ENCODE measurements at places on chromosomes 1 and 21. TPM values are rescaled to one million over a fixed set of nuclear protein-coding genes. Genes with fewer than 3 reads are reported as not detected.

Gene KRTAP11-1
- total RNA-seq, result not detected

DNA sequence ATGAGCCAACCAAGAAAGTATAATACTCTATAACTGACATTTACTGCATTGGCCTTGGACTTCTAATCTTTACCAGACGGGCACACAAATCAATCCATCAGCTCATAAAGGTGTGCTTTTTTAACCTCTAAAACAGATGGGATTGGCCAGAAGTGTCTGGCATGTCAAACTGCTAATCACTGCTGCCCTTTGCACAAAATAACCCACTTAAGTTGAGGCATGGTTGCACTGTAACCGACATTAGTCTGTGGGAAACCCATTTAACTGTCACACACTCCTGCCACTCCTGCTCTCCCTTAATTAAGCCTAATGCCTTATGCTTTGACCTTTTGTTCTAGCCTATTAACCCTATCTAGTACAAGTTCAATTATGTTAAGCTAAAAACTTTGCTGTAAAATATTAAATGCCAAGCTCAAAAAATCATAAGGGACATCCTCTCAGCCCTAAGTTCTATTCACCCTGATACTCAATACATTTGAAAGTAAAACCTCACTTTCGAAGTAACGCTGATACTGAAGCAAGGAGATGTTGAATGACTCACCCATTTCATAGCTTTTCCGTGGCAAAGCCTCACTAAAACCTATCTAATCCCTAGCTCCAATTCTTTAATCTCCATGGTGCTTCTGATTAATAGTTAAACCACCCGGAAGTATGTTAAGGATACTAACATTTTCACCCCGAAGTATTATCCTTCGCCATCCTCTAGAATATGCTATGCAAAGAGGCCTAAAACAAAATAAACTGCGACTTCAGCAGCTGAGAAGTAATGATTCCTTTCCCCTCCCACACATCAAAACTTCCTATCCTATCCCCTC is 12.9 kb downstream of the NRIP1 start:
- H3K27ac ChIP-seq, result peak overlapping the region; percentile 3
- H3K27me3 ChIP-seq, result no peaks in the 10 kb centered on the region
- H3K36me3 ChIP-seq, result no peaks in the 10 kb centered on the region
- no peak overlapping the region for H3K4me3 ChIP-seq
- DNase-seq, result no peak

Gene CA6
- total RNA-seq, result not detected

DNA sequence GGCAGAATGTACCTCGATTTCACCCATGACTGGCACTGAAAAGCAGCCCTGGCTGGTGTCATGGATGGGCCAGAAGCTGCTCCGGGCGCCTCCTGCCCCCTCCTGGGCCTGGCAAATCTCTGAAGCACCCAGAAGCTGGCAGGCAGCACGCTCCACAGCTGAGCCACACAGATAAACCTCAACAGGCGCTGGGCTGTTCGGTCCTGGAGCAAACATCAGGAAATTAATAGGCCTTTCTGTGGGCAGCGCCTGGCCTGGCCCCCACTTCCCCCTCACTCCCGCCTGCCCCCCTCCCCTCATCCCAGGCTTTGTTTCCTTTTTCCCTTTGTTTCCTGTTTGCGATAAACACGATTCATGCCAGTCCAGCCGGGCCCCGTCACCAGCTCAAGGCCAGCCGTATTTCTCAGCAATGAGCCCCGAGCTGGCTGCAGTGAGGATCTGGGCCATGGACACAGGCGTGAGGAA is 20.1 kb upstream of the DISP3 start:
- peaks cover 18% of the 10 kb centered on the region for H3K27me3 ChIP-seq
- H3K4me3 ChIP-seq, result no peak overlapping the region
- H3K27ac ChIP-seq, result no peak overlapping the region
- DNase-seq, result no peak

GRCh38 chr1:42282867-42283583 is 52.0 kb downstream of the FOXJ3 start:
- no peak for DNase-seq
- no peaks in the 10 kb centered on the region for H3K27me3 ChIP-seq
- H3K27ac ChIP-seq, result no peak overlapping the region
- peaks cover 6% of the 10 kb centered on the region for H3K36me3 ChIP-seq

Gene TAL1
- not detected for total RNA-seq

DNA sequence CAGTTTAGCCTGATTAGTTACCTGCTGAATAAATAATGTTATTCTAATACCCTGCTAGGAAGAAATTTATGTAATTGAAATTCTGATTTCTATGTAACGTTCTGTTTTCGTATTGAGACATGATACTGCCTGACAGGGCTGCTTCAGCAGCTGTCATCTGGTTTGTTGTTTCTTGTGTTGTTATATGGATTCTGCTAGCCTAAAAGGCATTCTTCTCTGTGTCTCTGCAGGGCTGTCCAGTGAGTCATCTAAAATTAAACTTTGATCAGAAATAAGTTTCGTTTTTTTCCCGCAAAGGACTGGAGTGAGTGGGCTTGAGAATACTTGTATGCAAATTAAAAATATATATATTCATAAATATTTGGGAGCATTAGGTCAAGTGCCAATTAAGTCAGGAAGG is 93.0 kb downstream of the DYRK1A start:
- no peak overlapping the region for H3K27ac ChIP-seq
- no peak overlapping the region for H3K4me3 ChIP-seq
- no peaks in the 10 kb centered on the region for H3K27me3 ChIP-seq
- H3K36me3 ChIP-seq, result peaks cover 14% of the 10 kb centered on the region

DNA sequence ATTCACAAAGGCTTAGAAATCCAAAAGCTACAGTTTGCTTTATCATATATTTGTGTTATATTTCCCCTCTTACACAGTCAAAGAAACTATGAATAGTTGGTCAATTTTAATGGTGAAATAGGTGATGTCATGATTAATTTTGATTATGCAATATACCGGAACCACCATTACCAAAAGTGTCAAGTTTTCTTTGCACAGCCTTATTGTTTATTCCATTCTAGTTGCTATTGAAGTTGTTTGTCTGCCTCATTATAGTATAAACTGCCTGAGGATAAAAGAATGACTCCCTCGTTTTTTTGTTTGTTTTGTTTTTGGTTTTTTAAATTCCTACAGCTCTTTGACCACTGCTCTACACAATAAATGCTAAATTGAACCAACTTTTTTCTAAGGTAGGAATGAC is 690.6 kb upstream of the ZP4 start:
- H3K36me3 ChIP-seq, result no peaks in the 10 kb centered on the region
- no peak for DNase-seq
- no peaks in the 10 kb centered on the region for H3K4me1 ChIP-seq
- H3K27me3 ChIP-seq, result no peaks in the 10 kb centered on the region
- H3K27ac ChIP-seq, result no peak overlapping the region

Gene LMOD1
- total RNA-seq, result not detected
